ENCODE measurements at places on chromosomes 3 and 15. TPM values are rescaled to one million over a fixed set of nuclear protein-coding genes. Genes with fewer than 3 reads are reported as not detected.
A peak's percentile ranks its signal among the peaks of the same experiment; 100 is the strongest.

DNA sequence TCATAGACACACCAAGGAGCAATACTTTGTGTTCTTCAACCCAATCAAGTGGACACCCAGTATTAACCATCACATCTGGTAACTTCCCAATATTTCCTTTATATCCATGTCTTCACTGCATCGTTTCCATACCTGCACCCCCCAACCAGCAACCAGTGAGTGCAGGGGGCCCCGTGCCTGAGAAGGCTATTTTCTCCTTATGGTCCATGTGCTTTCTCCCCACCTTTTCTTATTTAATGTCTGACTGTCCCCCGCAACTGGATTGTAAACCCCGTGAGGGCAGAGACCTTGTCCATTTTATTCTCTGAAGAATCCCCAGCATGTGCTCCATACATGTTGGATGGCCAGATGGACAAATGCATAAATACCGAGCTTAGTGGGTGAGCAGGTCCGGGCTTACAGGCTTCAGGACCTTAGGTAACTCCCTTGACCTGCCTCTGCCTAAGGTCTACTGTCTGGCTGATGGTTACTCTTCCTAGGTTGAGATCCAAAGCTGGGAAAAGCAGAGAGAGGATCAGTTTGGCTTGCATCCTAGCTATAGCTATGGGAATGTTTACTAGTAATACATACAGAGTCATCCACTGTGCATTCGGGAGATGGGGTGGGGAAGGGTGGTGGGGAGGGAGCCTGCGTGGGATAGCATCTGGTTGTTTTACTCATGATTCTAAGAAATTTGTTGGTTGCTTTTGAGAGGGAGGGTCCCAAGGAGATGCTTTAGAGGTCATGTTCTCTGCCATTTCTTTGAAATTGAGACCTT lies 41.5 kb downstream of the PXYLP1 start:
- peaks cover 34% of the 10 kb centered on the region for H3K4me1 ChIP-seq
- peaks cover 8% of the 10 kb centered on the region for H3K36me3 ChIP-seq
- no peaks in the 10 kb centered on the region for H3K27me3 ChIP-seq
- DNase-seq = no peak
- no peak overlapping the region for H3K4me3 ChIP-seq
- H3K27ac ChIP-seq = no peak overlapping the region

- H3K27ac ChIP-seq = no peak overlapping the region
- H3K27me3 ChIP-seq = no peaks in the 10 kb centered on the region
- peaks cover 32% of the 10 kb centered on the region for H3K36me3 ChIP-seq
Measured at GRCh38 chr15:49309889-49310288, 113.2 kb upstream of the FGF7 start.

GRCh38 chr3:112308151-112308911 lies 14.3 kb upstream of the SLC9C1 start:
- no peak overlapping the region for H3K27ac ChIP-seq
- H3K4me1 ChIP-seq = no peaks in the 10 kb centered on the region

DNA sequence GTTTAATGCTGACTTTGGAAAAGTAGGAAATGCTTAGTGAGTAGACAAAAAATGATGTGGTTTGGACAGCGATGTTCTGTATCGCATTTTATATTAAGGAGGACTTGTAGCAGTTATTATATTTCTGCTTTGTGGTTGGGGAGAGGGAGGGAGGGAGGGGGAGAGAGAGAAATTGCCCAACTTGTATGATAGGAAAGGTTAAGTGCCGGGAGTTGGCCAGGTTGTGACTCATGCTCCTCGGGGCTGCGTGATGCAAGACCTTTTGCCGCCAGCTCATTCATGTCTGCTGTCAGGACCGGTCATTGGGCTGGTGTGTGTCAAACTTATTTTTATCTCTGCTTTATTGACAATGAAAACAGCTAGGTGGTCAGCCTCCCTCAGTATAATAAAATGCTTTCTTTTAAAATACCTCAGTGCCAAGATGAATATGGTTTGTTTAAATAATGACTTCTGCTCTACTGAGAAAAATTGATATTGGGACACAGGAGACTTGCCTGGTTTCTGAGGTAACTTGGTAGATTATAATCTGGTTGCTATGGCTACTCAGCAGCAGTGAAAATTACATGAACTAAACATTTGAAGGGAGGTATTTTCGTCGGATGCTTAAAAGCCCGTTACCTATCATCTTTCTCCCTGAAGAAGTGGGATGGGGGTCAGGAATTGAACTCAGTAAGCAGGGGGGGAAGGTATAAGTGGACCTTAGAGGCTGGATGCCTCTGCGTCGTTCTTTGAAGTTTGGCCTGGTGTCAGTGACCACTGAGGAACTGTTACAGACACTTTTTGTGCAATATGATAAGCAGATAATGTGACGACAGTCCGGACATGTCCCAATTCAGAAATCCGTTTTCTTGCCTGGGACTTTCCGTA lies 90.7 kb downstream of the FNDC3B start:
- H3K4me3 ChIP-seq = no peak overlapping the region
- peak; percentile 73 for DNase-seq
- H3K27ac ChIP-seq = peak overlapping the region; percentile 82
- H3K4me1 ChIP-seq = peaks cover 49% of the 10 kb centered on the region
- H3K27me3 ChIP-seq = no peaks in the 10 kb centered on the region

SLC6A11 gene
- total RNA-seq = not detected

DGKG gene
- total RNA-seq = 0.18 TPM

GCNT3 gene
- total RNA-seq = not detected

ANKUB1 gene
- not detected for total RNA-seq

CCDC9B gene
- 2.3 TPM for total RNA-seq

EPHA6 gene
- not detected for total RNA-seq

DNA sequence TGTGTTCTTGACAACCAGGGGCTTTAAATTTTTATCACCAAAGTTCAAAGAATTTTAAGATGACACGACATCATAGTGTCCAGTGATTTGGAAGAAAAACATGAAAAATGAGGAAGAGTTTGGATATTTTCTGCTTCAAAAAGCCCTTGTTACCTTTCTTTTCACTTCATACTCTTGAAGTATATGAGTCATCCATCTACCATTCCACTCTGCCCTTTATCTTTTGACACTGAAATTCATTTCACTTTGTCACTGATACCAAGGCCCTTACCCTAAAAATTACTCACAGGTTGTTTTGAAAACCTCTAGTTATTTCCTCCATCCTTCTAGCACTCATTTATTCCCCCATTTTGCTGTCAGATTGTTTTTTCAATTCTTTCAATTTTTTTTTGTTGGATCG lies 42.7 kb downstream of the OR5H15 start:
- DNase-seq = no peak
- H3K4me3 ChIP-seq = no peak overlapping the region
- peaks cover 2% of the 10 kb centered on the region for H3K27me3 ChIP-seq

PSTPIP1 gene
- 121 TPM for total RNA-seq

DNA sequence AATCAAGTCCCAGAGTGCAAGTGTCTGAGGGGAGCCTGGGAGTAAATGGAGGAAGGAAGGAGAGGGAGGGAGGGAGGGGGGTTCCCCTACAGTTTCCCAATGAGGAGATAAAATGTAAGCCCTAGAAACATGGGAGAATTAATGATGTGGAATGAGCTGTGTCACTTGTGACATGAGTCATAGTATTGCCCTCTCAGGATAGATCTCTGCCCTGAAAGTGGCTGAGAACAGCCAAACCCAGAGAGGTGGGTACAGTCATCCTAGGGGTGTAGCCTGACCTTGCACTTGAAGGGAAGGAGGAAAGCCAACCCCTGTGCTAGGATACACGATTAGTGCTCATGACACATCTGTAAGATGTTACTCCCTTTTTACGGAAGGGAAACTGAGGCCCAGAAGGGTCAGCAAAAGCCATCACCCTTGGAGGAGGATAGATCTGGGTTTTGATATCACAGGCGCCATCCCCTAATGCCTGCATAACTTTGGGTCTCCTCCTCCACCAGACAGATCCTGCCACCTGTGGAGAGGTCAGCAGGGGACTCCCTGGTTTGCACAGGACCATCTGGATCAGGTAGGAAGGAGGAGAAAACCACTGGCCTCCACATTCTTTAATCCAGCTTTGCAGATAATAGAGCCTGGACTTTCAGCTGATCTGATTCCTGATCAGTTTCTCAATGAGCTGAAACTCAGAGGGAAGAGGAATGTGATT lies 23.1 kb upstream of the USP3 start:
- H3K36me3 ChIP-seq = no peaks in the 10 kb centered on the region
- H3K27ac ChIP-seq = peak overlapping the region; percentile 65
- H3K4me3 ChIP-seq = no peak overlapping the region
- H3K4me1 ChIP-seq = peaks cover 68% of the 10 kb centered on the region
- H3K27me3 ChIP-seq = no peaks in the 10 kb centered on the region
- DNase-seq = peak; percentile 50

- no peaks in the 10 kb centered on the region for H3K36me3 ChIP-seq
- H3K4me3 ChIP-seq = no peak overlapping the region
- peaks cover 21% of the 10 kb centered on the region for H3K27me3 ChIP-seq
- DNase-seq = no peak
- H3K27ac ChIP-seq = no peak overlapping the region
Measured at GRCh38 chr15:64780600-64781156, 5.3 kb upstream of the RBPMS2 start.

GPR149 gene
- not detected for total RNA-seq

- no peak for DNase-seq
- H3K27me3 ChIP-seq = no peaks in the 10 kb centered on the region
- peaks cover 17% of the 10 kb centered on the region for H3K36me3 ChIP-seq
Measured at GRCh38 chr3:4306860-4307259, 3.7 kb downstream of the SETMAR start.

GRCh38 chr3:48413611-48414010 lies 16.3 kb downstream of the PLXNB1 start:
- no peaks in the 10 kb centered on the region for H3K27me3 ChIP-seq
- no peak overlapping the region for H3K27ac ChIP-seq
- DNase-seq = no peak
- no peak overlapping the region for H3K4me3 ChIP-seq
- no peaks in the 10 kb centered on the region for H3K36me3 ChIP-seq

BNC1 gene
- not detected for total RNA-seq

FAM43A gene
- total RNA-seq = 3.9 TPM

GRCh38 chr3:4656059-4656458 lies 162.9 kb downstream of the ITPR1 start:
- no peak overlapping the region for H3K4me3 ChIP-seq
- H3K36me3 ChIP-seq = peaks cover 18% of the 10 kb centered on the region
- H3K4me1 ChIP-seq = no peaks in the 10 kb centered on the region
- H3K27me3 ChIP-seq = no peaks in the 10 kb centered on the region

PLA2G4D gene
- not detected for total RNA-seq

GRCh38 chr3:40179016-40179415 lies 130.5 kb upstream of the EIF1B start:
- no peaks in the 10 kb centered on the region for H3K27me3 ChIP-seq
- peak; percentile 83 for DNase-seq
- H3K4me3 ChIP-seq = no peak overlapping the region
- no peaks in the 10 kb centered on the region for H3K36me3 ChIP-seq
